ENCODE measurements at places on chromosomes 3 and 15.

DNA sequence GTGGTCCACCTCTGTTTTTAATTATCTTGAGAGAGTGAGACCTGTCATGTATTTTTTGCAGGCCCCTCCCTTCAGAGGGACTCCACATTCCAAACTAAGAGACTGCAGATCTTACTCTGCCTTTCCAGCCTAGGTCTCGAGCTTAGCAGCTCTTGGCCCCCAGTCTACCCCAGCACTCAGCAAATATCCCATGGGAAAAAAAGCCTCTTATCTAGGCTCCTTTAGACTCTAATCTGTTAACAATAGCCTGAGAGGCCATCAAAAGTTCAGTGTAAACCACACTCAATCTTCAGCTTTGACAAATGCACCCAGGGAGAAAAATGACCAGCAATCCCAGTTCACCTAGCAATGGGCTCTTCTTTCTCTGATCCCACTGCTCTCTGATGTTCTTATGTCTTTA, 8.6 kb upstream of the BLM start:
- no peak for DNase-seq

GRCh38 chr3:141305436-141305835, 62.9 kb upstream of the ZBTB38 start:
- DNase-seq: no peak

DNA sequence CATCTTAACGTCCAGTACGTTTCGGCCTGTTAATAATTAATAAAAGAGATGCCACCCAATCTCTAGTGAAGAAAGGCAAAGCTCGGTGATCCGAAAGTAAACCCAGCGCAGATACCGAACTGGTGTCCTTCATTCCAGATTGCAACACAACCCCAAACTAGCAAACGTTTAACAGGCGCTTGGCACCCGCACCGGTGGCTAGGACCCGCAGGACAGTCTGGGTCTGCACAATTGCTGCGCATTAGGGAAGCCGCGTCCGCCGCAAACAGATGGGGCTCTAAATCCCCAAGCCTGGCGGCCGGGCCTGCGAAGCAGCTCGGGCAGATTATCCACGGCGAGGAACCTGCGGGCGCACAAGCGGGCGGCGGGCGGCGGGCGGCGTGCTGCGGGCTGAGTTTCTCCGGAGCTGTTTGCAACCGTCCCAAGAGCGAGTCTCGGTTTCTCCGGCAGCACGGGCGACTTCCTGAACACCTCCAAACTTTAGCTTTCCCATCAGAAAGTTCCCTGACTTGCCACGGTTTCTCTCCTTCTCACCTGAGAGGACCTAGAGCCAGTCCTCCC, 112.1 kb upstream of the ICE2 start:
- peak; percentile 53 for DNase-seq

- no peak for DNase-seq
Measured at GRCh38 chr15:76258460-76258859, 52.8 kb downstream of the ETFA start.

- DNase-seq: no peak
Measured at GRCh38 chr15:41256577-41257038, 25.5 kb downstream of the CHP1 start.

- DNase-seq: no peak
Measured at GRCh38 chr3:133038731-133039375, 662 bp downstream of the TMEM108 start.

DNA sequence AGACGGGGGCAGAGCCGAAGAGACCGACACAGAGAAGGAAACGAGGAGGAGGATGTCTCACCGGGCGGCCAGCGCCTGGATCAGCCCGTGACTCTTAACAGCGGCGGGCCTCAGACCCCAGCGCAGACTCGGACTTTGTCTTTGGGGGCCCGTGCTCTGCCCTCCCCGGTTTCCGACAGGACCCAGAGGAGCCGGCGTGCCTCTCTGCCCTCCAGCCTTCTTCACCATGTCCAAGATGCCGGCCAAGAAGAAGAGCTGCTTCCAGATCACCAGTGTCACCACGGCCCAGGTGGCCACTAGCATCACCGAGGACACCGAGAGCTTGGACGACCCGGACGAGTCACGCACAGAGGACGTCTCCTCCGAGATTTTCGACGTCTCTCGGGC, 1.0 kb downstream of the TSC22D2 start:
- no peak for DNase-seq

- no peak for DNase-seq
Measured at GRCh38 chr3:172698631-172699030, 12.2 kb downstream of the NCEH1 start.

DNA sequence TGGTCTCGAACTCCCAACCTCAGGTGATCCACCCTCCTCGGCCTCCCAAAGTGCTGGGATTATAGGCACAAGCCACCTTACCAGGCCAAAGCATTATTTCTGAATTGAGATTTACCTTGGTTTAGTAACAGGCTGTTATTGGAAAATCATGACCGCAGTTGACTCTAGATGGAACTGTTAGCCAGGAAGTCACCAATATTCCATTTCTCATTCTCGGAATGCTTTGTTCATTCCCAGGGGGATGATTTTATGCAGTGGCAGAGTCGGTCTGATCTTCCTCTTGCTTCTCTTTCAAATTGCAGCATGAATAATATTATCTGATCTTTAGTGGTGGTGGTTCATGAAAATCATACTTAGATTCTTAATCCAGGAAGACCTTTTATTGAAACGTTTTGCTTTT, 195.5 kb upstream of the MBNL1 start:
- no peak for DNase-seq

DNA sequence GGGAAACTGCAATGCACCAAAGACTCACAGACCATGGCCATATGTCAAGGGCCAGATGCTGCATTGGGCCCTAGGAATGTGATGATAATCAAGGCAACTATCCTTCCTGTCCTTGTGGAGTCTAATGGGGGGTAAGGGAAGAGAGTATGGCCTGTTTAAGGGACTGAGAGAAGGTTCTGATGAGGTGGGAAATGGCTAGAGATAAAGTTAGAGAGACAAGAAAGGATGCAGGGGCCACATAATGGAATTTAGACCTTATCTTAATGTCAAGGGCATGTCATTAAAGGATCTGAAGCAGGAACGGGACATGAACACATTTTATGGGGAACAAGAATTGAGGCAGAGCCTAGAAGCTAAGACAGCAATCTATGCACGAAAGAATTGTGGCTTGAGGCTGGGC, 30.0 kb upstream of the ABHD17C start:
- DNase-seq: no peak

DNA sequence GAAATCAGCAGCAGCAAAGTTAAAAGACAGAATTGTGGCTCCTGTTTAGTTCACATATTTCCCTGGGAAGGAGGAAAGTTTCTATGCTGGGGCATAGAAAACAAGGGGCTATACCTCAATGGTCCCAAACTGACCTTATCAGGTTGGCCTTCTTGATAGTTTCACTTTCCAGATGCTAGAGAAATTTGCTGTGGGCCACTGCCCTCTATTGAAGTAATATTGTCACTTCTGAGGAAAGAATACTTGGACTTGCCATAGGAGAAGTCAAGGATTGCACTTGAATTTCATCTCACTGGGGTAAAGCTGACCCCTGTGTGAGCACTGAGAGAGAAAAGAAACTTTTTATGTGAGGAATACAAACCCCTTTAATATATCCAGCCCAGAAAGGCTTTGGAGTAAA, 49.3 kb upstream of the XCR1 start:
- DNase-seq: peak; percentile 33

DNA sequence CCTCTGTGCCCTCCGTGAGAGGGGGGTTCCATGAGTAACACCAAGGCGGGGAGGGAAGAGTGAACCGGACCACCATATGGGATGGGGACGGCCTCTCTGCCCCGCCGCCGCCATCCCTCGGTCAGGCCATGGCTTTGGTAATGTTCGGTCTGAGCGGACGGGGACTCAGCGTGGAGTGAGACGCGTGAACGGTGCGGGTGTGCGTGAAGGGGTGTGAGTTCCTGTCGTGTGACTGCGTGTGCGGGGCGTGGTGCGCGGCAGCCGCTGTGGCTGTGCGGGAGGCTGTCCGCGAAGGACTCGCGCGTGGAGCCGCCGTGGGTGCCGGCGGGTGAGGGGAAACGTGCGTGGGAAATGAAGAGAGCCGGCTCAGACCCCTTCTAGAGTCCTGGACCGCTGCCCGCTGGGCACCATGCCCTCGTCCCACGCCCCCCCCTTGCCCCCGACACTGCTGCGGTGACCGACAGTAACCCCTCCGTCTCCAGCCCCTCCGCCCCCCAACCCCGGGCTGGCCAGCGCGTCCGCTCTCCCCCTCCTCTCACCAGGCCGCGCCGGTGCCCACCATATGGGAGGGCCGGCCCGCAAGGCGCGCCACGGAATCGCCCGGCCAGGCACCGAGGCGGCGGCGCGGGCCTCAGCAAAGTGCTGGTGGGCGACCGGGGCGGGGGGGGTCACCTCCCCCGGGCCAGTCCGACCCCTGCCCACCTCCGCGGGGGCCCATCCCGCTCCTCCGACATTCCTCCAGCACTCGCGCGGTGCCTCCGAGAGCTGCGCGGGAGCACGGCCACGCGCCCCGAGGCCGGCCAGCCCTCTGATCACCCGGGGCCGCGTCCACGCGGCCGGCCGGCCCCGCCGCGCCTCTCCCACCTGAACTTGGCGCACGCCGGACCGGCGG, 589 bp downstream of the KLF15 start:
- peak; percentile 25 for DNase-seq

DNA sequence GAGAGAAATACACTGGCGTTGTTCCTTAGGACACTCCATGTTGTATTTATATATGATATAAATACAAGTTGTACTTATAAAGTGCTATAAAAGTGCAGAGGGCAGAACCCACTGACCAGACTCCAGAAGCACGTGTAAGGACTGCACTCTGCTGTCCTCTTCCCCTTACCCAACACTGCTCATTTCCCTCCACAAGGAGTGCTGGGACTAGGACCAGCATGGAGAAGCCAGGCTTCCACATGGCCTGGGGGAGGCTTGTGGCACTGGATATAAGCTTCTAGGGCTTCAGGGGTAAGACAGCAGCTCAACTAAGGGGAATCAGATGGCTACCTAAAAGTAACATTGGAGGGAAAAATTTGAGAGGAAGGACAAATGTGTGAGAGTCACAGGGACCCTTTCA, 556.9 kb downstream of the IGSF11 start:
- no peak for DNase-seq

DNA sequence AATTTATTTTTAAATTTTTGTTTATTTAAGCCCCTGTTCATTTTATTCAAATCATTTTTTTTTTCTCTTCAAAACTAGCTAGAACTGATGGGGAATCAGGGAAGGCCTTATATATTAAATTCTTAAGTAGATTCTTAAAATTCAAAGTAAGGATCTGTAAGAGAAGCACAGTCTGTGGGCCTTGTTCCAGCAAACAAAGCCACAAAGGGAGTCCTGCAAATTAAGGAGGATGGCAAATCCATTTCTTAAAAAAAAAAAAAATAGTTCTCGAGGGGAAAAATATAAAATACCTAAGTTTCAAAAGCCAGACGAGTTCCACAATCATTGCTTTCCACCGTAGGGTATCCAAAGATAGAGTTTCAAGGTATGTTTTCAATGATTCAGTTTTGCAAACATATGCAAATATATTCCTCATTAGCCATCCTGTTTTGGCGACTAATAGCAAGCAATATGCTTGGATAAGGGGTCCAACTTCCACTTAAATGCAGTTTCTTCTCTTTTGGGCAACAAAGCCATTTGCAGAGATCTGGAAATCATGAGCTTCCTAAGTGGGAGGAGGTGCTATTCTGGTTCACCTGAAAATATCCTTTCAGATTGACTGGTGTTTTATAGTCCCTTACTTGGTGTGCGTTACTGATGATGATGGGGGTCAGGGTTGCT, 46.8 kb downstream of the CDIN1 start:
- no peak for DNase-seq

GRCh38 chr3:23649448-23649847, 156.3 kb upstream of the UBE2E1 start:
- no peak for DNase-seq

GRCh38 chr3:31925271-31925630, 55.8 kb downstream of the OSBPL10 start:
- DNase-seq: no peak

GRCh38 chr15:39252134-39252470, 328.8 kb upstream of the THBS1 start:
- no peak for DNase-seq

- no peak for DNase-seq
Measured at GRCh38 chr3:127772273-127772672, 50.0 kb downstream of the MGLL start.

DNA sequence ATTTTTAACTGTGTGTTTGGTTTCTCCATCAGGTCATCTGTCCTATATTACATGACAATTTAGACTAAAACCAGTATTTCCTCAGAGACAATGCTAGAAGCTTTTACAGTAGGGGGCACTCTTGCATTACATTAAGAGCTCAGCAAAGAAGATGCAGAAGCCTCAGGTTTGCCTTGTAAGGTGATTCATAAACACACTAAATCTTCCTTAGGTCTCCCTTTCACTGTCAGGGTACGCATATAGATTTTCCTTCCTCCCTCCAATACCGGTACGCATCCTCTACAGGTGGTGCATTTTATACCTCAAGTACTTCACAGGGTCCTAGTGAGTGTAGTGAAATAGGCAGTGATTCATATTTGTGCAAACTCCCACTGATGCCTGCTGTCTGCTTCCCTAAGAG, 46.5 kb downstream of the CD86 start:
- DNase-seq: peak; percentile 73

GRCh38 chr15:63231206-63231605, 41.8 kb downstream of the RAB8B start:
- DNase-seq: no peak

GRCh38 chr3:169822983-169823382, 10.3 kb upstream of the LRRC34 start:
- no peak for DNase-seq

DNA sequence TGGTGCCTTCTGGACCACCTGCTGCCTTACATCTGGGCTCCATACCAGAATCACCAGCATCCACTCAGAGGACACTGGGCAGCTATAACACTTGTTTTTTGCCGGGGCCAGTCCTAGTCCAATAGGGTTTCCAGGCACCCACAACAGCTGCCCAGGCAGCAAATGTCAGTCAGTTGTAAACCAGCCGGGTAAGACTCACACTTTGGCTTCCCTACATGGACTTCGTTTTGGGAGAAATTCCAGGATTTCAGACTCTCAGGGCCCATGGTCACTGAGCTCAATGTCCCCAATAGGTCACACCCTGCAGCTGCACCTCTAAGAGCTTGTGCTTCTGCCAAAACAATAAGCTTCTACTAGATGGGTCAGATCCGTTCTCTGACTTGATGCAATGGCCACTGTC, 83.8 kb downstream of the FAM174B start:
- no peak for DNase-seq

- DNase-seq: peak; percentile 62
Measured at GRCh38 chr3:50623840-50624474, 7.0 kb downstream of the MAPKAPK3 start.

GRCh38 chr15:73504885-73505284, 61.9 kb downstream of the REC114 start:
- DNase-seq: no peak

- no peak for DNase-seq
Measured at GRCh38 chr3:96700322-96701315, 113.8 kb upstream of the EPHA6 start.

- no peak for DNase-seq
Measured at GRCh38 chr15:74184582-74185091, 11.1 kb downstream of the ISLR start.

GRCh38 chr15:79981831-79982455, 10.9 kb upstream of the BCL2A1 start:
- DNase-seq: no peak

- DNase-seq: no peak
Measured at GRCh38 chr3:127984241-127984975, 67.8 kb upstream of the SEC61A1 start.

Measured in CD4-positive, alpha-beta T cell treated with Interleukin-17A for 1 hour (primary cell).